HT1080 (cell line): ENCODE measurements at places on chromosomes 3 and 15. TPM values are rescaled to one million over a fixed set of nuclear protein-coding genes. Genes with fewer than 3 reads are reported as not detected.
A peak's percentile ranks its signal among the peaks of the same experiment; 100 is the strongest.

DNA sequence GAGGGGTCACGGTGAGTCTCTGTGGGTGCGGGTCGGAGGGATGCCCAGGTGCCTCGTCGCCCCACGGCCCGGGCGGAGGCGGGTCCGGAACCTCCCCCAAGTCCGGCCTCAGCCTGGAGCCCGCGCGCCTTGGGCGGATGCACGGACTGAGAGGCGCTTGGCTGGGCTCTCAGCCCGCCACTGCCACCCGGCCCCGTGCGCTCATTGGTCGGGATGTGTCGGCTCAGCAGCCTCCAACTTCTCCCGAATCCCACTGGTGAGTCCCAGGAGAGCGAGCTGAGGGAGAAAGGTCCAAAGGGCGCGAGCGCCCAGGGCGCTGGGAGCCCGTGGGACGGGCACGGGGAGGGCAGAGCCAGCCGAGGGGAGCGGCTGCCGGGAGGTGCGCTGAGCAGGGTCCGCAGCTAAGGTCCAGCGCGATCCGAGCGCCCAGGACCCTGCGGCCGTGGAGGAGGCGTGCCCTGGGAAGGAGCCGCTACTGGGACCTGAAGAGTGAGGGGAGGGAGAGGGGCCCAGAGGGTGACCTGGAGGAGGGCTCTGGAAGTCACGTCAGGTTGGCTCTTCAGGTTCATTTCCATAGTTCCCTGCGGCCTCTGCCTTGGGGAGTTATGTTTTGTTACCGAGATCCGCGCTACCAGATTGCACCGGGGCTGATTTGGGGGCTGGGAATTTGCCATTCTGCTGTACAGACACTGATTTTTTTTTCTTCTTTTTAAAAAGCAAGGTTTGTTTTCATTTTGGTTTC is at the start of gene MME:
TSS of gene MME (plus strand) at position 574 of the 742 bp plus-strand sequence. CDS start 3,849 bp downstream, outside the sequence.
- peak; percentile 93 for DNase-seq

DNA sequence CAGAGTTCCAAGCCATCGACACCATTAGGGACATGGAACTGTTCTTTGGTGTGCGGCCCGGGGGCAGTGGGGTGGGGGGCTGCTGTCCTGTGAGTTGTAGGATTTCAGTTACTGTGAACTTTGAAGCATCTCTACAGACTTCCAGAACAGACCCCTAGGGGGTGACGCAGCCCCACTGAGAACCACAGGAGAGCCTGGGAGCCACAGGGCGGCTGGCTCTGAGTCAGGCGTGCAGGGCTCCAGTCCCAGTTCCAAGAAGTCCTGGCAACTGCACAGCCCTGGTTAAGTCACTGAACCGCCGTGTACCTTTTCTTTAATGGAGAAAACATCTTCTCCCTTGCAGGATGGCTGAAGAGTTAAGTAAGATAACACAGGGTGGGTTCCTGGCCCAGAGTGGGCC is 23.5 kb upstream of the LRTM1 start:
- peak; percentile 79 for DNase-seq

GRCh38 chr3:45124956-45125355 is 21.2 kb downstream of the CDCP1 start:
- no peak for DNase-seq

- DNase-seq, result peak; percentile 55
Observed at GRCh38 chr3:32392536-32393302, 1.1 kb downstream of the CMTM7 start.

The MESD gene
- total RNA-seq, result 25.2 and 27.6 TPM in 2 replicates

DNA sequence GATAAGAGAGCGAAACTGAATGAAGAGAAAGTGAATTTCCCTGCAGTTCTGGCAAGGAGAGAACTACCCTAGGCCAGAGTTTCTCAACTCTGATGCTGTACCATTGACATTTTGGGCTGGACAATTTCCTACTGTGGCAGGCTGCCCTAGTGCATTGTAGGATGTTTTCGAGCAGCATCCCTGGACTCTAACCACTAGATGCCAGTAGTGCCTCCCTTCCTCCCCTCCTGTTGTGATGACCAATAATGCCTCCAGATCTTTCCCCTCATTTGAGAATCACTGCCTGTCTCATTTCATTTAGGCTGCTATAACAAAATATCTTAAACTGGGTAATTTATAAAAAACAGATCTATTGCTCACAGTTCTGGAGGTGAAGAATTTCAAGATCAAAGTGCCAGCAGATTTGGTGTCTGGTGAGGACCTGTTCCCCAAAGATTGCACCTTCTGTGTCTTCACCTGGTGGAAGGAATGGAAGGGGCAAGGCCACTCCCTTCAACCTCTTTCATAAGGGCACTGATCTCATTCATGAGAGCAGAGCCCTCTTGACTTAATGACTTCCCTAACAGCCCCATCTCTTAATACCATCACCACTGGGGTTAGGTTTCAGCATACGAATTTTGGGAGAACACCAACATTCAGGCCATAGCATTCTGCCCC is 188.9 kb upstream of the MEIS2 start:
- DNase-seq, result peak; percentile 34

DNA sequence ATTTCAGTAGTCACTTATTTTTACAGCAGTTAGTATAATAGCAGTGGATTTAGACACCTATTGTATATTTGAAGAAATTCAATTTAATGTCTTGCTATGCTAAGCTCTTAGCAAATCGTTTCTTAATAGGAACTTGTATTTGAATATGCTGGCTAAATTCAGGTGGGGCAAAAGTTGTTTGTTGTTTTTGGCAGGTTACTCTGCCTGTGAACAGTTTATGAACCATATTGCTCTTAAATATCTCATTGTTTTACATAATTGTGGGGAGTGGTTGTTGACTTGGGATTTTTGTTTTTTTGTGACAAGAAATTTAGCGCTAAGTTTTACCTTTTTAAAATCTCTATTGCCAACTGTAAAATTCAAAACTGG is 43.4 kb downstream of the NR2C2 start:
- DNase-seq, result no peak

GRCh38 chr3:48232734-48233133 is 8.2 kb upstream of the ZNF589 start:
- DNase-seq, result peak; percentile 79

The GOLGA8J gene
- total RNA-seq, result 0.07 TPM in 1 of 2 replicates, not detected in the other

DNA sequence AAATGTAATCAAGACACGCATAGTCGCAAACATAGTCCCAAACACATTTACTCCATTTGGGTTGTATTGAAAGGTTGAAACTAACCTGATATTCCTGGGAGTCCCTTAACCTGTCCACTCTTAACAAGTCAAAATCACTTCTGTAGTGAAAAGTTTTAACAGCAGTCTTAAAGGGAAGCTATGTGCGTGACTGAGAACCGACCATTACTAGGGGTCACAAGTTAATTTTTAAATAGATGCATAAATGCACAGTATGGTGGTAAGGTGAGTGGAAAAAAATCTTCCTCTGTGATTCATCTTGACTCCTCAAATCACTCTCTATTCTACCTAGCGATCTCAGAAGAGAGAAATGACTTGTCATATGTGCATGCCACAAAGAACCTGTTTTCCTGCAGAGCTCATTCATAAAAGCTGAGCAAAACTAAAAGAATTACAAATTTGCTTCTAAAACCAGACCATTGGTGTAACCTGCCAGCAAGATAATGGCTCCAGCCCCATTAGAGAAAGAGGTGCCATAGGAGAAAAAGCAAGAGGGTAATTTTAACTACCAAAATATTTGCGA is 4.8 kb downstream of the GPR15 start:
- DNase-seq, result no peak

The DOCK3 gene
- 1.4 TPM in 2 replicates for total RNA-seq

The OXTR gene
- 1.5 and 2.6 TPM in 2 replicates for total RNA-seq

DNA sequence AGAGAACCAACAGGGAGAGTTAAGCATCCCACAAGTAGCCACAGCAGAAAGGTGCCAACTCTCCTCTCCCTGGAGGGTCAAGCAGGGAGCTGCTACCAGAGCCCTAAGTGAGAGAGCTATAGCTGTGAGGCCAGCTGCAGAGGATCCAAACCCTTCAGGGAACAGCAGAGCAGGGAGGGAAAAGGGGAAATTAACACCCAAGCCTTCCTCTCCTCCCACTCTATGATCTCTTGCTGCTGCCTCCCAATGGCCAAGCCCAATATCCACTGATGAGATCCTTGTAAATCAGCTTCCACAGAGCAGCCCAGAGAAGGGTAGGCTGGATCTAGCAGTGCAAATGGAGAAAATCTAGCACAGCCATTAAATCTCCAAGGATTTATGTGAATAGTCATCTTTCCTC is 68.2 kb upstream of the THBS1 start:
- DNase-seq, result no peak

The TMC3 gene
- not detected in 2 replicates for total RNA-seq

DNA sequence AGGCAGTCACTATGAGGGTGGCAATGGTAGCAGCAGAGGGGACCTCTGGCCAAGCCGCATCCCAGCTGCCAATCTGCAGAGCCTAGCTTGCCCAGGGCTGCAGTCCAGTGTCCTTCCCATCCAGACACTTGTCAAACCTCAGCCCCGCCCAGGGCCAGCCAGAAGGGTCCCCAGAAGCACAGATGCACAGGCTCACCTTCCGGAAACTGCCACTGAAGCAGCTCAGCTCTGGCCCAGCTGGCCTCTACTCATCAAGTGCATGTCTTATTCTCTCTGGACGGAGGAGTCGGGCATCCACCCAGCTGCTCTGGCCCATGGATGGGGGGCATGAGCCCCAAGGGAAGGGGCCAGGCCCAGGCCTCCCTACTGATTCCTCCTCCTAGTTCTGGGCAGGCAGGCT is 69.2 kb downstream of the DNAJB8 start:
- no peak for DNase-seq

DNA sequence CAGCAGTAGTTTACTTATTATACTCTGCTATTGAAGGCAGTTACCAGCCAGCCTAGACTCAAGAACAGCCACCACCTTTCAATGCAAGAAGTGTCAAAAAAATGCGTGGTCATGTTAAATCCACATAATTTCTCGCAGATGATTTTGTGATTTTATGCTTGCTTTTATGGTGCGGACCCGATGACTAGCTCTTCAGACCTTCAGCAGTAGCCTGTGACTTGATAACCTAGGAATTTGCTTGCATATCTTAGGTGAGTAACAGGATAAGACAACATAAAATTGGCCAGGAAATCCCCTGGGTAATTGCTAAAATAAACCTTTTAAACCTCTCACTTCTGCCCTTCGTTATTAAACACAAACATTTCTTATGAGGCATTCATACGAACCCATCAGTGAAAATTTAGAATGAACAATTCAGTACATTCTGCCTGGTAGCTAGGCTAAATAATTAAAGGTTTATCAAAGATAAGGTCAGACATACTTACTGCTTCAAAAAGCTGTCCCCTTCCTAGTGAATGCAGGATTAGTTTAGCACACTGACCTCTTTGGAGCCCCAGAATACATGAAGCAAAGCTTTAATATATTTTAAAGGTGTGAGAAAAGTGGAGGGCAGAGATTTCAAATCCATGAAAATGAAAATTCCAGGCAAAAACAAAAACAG is 798.8 kb downstream of the OTOL1 start:
- peak; percentile 95 for DNase-seq
